ENCODE measurements at places on chromosomes 5 and 9. TPM values are rescaled to one million over a fixed set of nuclear protein-coding genes. Genes with fewer than 3 reads are reported as not detected.

Gene OR1L6
- not detected for total RNA-seq

Gene FAM200C
- 3.3 TPM for total RNA-seq

Gene GBGT1
- 36.9 TPM for total RNA-seq

Gene ACOT12
- not detected for total RNA-seq

Gene F2RL1
- 135 TPM for total RNA-seq

Gene ELOVL7
- total RNA-seq = not detected

Gene SCGB3A2
- total RNA-seq = not detected
